ENCODE measurements at places on chromosomes 4 and X.

DNA sequence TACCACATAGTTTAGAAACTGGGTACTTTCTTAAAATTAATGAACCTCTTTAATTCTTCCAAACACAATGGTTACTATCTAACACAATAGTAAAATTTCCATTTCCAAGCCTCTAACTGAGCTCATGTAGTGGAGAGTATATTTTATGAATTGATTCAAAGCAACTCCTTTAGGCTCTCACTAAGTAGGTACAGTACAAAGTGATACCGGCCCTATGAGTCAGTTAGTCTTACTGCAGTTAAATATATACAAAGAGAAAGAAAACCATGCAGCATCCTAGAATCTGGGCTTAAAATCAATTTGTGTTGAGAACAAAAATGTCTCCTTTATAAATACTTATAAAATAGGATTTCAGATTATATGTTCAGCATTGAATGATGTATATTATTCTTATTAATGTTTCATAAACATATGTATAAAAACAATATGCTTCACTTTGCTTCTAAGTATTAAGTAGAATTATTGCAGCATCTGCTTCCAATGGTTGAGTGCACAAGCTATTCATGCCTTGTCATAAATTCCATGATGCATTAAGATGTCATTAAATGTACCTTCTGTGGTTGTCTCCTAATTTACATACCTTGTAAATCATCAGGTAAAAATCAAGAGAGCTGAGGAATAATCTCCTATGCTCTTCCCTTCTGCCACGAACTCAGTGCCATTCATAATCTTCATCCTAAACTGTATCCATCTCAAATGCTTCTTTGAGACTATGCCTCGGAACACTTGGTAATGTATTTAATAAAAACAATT lies 1037.8 kb downstream of the STPG2 start:
- DNase-seq: no peak

- DNase-seq: no peak
These were observed 9.8 kb downstream of the EREG start for GRCh38 chr4:74374561-74375327.

- no peak for DNase-seq
These were observed 163.4 kb downstream of the FBXW7 start for GRCh38 chr4:152372444-152372843.

- DNase-seq: no peak
These were observed 44.9 kb downstream of the SH3RF1 start for GRCh38 chr4:169225812-169226211.

DNA sequence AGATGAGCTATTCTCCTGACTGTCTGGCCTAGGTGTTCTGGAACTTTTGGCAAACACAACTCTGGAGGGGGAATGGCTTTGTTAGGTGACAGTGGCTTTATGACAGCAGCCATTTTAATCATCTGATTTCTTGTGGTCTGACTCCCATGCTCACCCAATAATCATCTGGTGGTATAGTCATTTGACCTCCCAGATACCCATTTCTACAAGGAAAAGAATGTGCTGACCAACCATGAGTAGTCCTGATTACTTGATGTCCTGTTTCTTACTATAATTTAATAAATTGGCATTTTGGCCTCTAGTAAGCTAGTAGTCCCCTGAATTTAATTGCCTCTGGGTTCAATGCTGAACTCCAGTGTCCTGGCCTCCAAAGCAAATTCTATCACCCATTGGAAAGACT lies 109.9 kb upstream of the DUSP21 start:
- no peak for DNase-seq

DNA sequence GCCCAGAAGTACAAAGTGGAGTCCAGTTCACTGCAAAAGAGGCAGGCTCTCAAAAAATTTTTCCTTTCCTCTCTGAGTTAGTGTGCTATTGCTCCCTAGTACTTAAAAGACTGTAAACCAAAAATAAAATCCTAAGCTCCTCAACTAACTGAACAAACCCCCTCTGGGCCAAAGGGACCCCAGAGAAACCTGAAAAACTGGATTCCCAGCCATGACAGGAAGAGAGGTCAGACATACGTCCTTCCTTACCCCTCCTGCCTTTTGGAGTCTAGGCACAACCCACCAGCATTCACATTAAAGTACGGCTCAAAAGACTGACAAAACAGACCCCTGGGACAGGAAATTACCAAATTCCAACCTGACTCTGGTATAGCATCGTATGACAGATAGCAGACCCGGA lies 957.9 kb upstream of the PRKX start:
- DNase-seq: no peak

- peak; percentile 42 for DNase-seq
These were observed 770 bp downstream of the SMAD1 start for GRCh38 chr4:145482209-145483037.

DNA sequence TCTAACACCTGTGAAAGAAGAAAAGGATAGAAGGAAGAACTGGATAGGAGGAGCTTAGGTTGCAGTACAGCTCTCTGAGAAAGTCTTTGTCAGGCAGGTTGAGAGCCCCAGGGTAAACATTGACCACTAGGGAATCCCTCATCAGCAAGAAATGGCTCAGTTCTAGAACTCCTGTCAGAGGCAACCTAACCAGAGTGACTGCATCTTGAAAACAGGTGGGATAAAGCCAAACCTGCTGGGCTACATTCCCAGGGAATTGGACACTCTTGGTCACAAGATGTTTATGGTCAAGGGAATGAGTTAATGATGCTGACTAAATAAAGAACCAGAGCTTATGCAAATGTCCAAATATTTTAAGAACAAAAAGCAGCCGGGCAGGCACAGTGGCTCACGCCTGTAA lies 108.3 kb upstream of the MED14 start:
- no peak for DNase-seq

GRCh38 chrX:37993176-37993575 lies 13.2 kb upstream of the SYTL5 start:
- DNase-seq: no peak

DNA sequence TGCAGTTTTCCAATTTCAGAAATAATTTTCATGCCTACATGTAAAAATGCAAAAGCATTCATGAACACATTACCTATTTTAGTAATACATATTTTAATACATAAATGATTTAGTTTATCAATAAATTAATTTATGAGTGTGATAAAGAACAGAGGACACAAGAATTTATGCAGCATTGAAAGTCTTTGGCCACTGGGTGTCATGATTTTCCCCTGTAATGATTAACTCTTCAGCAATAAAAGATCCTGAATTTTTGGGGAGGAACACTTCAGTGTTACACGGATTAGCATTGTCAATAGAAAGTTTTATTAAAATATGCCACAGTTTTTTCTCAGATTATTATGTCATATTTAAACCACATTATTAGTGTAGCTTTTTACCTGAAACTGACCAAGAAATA lies 8.6 kb upstream of the VCX2 start:
- DNase-seq: no peak

DNA sequence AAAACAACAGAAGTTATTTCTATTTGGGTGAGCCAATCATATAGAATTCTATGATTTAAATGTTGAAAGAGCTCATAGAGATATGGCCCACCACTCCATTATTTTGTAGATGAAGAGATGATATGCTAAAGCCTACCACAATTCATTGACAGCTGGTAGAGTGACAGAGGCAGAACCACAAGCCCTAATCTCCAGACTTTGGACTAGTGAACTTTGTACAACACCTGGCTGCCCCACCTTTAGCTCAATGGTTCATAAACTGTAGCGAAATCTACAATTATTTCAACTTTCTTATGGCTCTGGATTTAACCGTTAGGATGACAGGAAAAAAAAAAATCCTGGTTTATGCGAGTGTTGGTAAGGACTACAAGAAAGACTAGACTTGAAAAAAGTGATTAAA lies 50.9 kb downstream of the PRKG2 start:
- DNase-seq: no peak

DNA sequence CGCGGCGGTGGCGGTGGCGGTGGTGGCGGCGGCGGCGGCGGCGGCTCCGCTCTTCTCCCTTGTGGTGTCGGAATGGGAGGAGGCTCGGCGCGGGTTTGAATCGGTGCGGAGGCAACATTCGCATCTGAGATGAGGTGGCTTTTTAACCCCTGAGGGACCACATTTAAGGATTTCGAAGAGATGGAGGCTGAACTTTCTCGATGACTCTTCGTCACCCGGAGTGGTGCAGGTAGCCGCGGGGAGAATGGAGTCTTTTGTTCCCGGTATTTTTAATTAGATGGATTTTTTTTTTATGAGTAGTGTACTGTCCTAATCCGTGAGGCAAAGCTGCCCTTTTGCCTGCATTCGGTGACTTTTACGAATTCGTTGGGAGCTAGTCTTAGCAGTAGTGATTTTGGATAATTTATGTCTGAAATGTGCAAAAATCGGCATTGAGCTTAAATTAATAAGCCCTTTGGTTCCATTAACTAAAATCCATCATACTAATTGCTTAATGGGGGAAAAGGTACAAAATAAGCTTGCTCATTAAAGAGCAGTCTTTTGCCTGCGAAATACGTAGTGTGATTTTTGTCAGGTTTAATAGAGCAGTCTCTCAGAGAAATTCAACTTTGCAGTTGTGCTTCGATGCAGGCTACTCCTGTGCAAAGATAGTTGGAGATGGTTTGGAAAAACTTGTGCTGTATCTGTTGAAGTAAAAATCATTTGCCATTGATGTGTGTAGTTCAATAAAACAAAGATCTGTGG lies 206.2 kb downstream of the TENM3 start:
- DNase-seq: no peak

GRCh38 chr4:53937918-53938317 lies 126.5 kb downstream of the CHIC2 start:
- no peak for DNase-seq

- no peak for DNase-seq
These were observed 72.0 kb downstream of the ING2 start for GRCh38 chr4:183576701-183577404.

DNA sequence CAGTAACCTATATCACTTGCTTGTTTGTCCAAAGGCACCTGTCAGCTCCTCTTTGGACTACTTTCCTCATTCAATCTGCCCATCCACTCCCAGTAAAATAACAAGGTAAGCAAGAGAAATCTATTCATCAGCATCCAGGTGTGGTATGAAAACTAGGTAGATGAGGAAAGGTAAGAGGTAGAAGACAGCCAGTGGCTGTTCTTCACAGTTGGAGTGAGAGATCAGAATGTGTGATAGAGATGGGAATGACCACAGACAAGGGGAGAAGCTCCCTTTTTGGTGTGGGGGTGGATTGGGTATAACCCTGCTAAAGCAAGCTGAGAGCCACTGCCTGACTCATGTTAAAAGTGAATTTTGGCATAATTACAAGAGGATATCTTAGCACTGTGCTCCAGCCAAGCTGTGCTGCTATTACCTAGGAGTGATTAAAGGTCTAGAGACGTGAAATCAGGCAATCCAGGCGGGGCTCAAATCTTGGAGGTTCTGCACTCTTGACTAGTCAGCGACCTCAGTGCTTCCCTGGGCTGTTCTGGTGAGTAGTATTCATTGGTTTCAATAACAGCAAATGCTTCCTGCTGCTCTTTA lies 28.1 kb upstream of the RASL11B start:
- DNase-seq: no peak

DNA sequence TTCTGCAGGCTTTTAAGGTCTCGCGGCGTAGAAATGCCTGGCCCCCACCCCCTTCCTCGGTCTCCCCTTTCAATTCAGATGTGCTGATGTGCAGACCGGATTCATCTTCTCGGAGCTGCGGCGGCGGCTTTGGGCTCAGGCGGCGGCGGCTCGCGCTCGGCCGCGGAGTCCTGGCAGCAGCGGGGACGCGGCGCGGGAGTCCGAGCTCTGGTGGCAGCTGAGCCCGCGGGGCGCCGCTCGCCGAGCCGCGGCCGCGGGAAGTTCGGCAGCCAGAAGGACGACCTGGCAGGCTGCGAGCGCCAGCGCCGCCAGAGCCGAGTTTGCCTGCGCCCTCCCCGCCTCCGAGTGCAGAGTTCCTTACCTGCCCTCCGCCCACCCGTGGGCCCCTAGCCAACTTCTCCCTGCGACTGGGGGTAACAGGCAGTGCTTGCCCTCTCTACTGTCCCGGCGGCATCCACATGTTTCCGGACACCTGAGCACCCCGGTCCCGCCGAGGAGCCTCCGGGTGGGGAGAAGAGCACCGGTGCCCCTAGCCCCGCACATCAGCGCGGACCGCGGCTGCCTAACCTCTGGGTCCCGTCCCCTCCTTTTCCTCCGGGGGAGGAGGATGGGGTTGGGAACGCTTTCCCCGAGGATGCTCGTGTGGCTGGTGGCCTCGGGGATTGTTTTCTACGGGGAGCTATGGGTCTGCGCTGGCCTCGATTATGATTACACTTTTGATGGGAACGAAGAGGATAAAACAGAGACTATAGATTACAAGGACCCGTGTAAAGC lies 448 bp downstream of the TLL1 start:
- peak; percentile 63 for DNase-seq

- DNase-seq: no peak
These were observed 1115.4 kb downstream of the STPG2 start for GRCh38 chr4:97027728-97028410.

GRCh38 chr4:152643153-152644035 lies 36.4 kb downstream of the TMEM154 start:
- no peak for DNase-seq

Data from HuH-7.5 (cell line).